ENCODE measurements at places on chromosomes 13 and 19. TPM values are rescaled to one million over a fixed set of nuclear protein-coding genes. Genes with fewer than 3 reads are reported as not detected.
A peak's percentile ranks its signal among the peaks of the same experiment; 100 is the strongest.

- peak; percentile 89 for DNase-seq
These were observed 1.2 kb downstream of the CGB7 start for GRCh38 chr19:49056101-49056901.

DNA sequence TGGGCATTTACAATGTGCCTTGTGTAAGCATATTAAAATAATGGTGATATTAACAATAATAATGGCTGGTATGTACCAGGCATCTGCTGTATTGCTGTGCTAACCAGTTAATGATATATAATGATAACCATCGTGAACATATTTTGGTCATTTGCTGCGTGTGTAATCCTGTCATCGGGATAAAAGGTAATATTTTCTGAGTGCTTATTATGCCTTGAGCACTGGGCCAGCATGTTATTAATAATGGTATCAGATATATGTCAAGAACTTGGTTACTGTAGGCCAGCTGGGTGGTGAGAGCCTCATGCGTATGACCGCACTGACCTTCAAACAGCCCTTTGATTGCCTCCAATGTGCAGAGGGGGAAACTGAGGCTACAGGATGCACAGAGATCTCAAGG, 22.2 kb upstream of the FXYD3 start:
- no peak for DNase-seq

- no peak for DNase-seq
These were observed 2.2 kb upstream of the PRKD2 start for GRCh38 chr19:46718934-46719622.

The IRS2 gene
- 31.2 TPM for total RNA-seq

DNA sequence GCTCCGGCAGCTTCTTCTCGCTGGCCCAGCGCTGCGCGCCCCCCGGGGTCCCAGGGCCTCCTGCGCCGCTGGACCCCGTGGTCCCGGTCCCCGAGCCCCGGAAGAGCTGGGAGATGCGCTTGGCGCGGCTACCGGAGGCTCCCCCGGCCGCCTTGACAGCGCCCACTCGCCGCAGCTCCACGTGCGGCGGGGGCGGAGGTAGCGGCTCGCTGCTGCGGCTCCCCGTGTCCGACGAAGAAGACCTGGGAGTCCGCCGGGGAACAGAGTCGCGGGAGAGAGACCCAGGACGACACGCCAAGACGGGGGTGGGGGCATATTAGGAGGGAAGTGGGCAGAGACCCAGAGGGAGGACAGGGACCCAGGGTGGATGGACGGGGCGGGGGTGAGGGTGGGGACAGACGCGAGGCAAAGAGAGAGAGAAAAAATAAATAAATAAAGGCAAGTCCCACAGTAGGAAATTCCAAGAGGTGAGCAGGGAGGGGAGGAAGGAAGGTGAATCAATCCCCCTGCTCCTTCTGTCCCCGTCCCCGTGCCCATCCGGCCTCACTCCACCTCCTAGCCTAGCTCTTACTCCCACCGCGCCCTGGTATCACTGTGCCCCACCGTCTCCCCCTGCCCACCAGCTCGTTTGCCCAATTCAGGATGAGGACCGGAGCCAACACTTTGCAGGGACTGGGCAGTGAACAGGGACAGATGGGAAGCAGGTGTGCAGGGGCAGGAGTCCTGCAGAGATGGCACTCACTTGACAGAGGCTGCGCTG, 826 bp downstream of the RASIP1 start:
- DNase-seq = no peak

DNA sequence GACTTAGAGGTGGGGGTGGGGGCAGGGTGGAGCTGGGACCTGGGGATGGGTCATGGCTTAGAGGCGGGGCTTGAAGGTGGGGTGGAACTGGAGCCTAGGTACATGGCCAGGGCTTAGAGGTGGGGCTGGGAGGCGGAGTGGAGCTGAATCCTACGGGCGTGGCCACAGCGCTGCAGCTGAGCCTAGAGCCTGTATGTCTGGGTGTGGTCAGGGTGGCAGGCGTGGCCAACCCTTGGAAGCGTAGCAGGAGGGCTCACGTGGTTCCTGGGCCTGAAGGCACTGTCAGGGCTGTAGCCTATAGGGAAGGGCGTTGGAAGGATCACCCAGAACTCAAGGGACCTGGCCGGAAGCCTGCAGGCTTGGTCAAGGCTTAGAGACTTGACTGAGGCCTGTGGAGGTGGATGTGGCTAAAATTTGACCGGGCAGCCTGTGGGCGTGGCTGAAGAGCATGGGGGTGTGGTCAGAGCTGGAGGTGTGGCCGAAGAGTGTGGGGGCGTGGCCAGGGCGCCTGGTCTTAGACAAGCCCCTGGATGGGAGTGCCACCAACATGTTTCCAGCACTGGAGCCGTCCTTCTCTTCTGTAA, 24.3 kb downstream of the COLGALT1 start:
- peak; percentile 74 for DNase-seq

The IFI30 gene
- 85.2 TPM for total RNA-seq

The ZC3H4 gene
- total RNA-seq = 34.6 TPM

- DNase-seq = no peak
These were observed 23.3 kb upstream of the CACTIN start for GRCh38 chr19:3649888-3650287.

All from aorta (tissue), 5 donors.